Kidney epithelial cell (primary cell): ENCODE measurements at places on chromosomes 3 and 15.

DNA sequence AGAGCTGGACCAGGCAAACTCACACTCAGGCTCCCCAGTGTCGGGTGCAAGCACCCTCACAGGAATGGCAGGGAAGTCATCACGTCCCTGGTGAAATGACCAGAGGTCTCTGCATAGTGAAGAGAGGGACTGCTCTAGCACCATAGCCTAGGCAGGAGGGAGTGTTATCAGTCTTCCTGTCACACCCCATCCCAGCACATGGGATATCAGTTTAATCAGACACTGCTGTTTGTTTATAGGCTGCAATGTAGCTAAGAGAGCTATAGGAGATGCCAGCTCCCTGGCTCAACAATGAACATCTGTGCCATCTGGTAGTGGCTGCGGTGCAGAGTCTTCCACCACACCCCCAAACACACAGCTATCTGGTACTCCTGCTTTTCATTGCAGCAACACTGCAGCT, 776.6 kb downstream of the ZNF385D start:
- DNase-seq, result no peak

- no peak for DNase-seq
Observed at GRCh38 chr15:33236841-33237509, 42.5 kb upstream of the FMN1 start.

GRCh38 chr15:38819387-38819950, 254.9 kb upstream of the RASGRP1 start:
- no peak for DNase-seq

DNA sequence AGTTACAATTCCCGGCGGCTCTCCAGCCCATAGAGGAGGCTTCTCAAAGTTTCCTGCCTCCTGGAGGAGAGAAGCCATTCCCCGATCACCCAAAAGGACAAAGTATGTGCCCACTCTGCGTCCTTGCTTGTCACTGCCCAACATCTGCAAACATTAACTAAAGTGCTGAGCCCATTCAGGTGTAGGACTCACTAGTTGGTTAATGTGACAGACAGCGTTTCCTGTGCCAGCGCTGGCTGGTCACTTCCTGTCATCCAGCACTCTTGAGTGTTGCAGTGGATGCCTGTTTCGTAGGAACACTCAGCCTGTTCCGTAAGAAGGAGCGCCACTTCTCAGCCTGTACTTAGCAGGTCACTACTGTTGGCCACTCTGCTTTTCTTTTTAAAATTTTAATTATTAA, 100.3 kb downstream of the APBA2 start:
- no peak for DNase-seq

DNA sequence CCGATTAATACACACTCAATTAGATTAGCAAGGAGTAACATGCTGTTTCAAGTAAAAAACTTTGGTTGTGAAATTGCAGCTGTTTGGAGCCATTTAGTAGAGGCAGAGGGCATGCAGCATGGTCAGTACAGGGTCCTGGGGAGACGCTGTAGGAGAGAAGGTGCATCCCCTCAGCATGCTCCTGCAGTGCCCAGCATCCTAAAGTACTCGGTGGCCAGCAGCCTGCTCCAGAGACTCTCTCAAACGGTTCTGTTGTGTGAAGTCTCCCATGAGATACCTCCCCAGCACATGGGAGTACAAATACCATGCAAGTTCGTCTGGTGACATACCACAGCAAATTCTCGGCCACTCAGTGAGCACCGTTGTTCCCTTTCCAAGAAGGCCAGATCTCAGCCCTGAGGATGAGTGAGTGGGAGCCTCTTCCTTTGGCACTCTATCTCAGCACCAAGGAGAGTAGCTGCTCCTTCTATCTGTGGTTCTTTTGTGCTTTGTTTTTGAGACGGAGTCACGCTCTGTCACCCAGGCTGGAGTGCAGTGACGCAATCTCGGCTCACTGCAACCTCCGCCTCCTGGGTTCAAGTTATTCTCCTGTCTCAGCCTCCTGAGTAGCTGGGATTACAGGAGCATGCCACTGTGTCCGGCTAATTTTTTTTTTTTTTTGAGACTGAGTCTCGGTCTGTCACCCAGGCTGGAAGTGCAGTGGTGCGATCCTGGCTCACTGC, 72.7 kb downstream of the TJP1 start:
- no peak for DNase-seq

- no peak for DNase-seq
Observed at GRCh38 chr3:109050591-109051167, 67.3 kb downstream of the MORC1 start.

GRCh38 chr3:184795522-184796190, 16.3 kb upstream of the VPS8 start:
- no peak for DNase-seq

- no peak for DNase-seq
Observed at GRCh38 chr15:80803580-80804525, 24.7 kb downstream of the CEMIP start.

GRCh38 chr15:31607656-31608055, 281.0 kb downstream of the KLF13 start:
- DNase-seq, result no peak

DNA sequence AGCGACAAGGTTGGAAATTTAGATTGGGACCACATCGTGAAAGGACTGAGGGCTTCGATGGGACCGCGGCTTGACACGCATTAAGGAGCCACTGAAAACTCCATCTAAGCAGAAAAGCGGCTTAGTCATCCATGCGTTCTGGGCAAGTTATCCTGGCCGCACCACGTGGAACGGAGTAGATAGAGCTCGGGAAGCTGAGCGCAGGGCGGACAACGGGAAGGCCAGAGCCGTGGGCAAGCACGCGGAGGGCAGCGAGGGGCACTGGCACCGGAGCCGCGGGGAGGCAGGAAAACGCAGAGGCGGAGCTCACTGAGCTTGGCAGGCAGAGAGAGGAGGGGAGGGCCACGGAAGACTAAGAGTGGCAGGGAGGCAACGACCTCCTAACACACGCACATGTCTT, 61.3 kb upstream of the VGLL4 start:
- DNase-seq, result no peak

DNA sequence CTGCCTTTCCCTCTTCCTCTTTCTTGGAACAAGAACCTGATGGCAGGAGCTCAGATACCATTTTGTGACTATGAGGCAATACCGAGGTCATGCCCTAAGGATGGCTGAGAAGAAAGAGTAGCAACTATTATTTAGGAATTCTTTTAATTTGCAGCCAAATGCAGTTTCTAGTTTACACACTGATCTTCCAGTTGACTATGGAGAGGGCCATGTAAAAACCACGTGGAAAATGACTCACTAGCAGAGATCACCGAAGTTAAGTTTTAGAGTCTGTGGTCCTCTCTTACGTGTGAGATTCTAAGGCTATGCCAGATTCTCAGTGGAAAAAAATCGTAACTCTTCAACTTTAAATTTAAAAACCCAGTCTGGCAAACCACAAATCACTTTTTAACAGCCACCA, 7.8 kb downstream of the BNC1 start:
- no peak for DNase-seq

DNA sequence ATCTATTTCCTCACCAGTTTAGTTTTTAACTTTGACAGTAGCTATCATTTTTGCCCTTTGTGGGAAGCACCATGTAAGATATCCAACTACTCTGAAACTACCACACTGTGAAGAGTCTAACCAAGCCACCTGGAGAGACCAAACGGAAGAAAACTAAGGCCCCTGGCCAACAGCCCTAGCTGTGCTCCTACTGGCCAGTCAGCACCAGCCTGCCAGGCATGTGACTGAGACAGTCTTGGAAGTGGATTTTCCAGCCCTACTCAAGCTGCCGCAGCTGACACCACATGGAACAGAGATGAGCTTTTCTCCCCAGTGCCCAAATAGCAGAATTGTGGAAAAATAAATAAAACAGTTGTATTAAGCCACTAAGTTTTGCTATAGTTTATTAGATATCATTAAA, 2.9 kb upstream of the TBC1D5 start:
- DNase-seq, result no peak

DNA sequence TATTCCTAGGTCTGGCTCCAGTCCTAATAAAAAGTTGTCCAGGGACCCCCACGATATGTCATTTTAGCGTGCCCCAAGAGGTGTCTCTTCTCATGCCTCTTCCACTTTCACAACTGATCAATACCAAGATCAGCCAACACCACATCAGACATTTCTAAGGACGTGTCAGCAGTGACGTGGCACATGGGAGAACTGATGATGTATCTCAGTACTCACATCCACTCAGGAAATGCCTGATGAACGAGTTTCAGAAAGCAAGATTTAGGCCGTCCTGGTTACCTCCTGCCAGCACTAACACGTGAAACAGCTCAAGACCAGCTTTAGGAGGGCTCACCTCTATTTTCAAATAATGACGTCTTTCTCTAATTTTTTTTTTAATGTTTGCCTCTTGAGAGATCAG, 19.6 kb downstream of the VGLL4 start:
- DNase-seq, result no peak

- no peak for DNase-seq
Observed at GRCh38 chr3:118863731-118864322, 170.8 kb downstream of the IGSF11 start.

- DNase-seq, result no peak
Observed at GRCh38 chr15:90557186-90558084, 27.7 kb downstream of the CRTC3 start.

DNA sequence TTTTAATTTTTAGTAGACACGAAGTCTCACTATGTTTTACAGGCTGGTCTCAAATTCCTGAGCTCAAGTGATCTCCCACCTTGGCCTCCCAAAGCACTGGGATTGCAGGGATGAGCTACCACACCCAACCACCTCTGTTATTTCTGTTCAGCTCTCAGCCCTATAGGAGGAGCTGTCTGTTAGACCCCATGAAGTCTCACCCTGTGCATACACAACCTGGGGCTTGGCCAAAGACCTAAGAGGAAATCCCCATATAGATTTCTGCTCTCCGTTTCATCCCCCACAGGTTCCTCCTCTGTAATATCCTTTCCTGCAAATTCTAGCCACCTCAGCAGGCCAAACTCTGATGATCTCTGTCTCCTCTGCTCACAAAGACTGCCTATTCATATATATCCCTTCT, 56.6 kb upstream of the CTDSPL2 start:
- DNase-seq, result no peak

GRCh38 chr3:189331002-189331418, 159.2 kb downstream of the TPRG1 start:
- no peak for DNase-seq

DNA sequence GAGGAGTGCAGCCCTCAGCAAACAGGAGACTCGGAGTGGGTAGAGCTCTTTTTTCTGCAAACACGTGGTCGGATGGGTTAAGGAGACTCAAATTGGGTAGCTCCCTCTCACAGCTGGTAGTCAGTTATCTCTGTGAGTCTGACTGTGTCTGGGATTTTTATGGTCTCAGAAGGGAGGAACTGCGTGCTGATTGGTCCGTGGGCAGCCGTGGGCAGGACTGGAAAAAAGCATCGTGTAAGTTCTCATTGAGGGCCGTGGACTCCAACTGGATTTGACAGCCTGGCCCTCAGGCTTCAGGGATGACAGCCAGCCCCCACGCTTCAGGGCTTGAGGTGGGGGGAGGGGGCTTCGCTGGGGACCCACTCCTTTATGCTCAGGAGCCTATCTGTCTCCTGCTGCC, 463.9 kb downstream of the EPHA3 start:
- no peak for DNase-seq

DNA sequence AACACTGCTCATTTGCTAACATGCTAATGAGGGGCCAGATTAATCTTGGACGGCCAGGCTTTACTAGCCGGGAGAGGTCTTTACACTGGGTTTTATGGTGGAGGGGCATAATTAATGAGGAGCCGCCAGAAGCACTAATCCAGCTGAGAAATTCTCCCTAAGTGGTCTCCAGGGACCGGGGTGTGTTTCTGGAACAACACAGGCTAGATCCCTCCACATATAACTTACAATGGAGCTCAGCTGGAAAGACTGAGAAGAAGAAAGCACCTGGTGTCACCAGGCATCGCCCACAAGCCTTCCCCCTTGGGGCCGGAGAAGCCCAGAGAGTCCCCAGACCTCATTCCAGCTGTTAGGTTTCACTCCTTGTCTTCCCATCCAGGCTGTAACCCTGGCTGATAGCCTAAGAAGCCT, 127.5 kb downstream of the MEGF11 start:
- DNase-seq, result no peak

DNA sequence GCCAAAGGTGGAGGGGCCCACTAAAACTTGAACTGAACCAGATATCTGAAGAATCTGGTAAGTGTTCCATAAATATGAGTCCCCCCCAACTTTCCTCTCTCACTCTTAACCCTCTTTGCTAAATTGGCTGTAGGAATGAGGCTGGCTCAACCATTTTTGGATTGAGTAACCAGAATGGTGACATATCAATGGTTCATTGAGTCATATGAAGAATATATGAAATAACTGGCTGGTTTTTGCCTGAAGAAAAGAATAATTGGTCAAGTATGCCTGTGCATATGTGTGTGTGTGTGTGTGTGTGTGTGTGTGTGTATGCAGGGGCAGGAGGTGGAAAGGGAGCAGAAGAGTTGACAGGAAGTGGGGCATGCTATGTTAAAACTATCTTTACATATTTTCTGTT, 472.9 kb upstream of the THBS1 start:
- DNase-seq, result no peak

DNA sequence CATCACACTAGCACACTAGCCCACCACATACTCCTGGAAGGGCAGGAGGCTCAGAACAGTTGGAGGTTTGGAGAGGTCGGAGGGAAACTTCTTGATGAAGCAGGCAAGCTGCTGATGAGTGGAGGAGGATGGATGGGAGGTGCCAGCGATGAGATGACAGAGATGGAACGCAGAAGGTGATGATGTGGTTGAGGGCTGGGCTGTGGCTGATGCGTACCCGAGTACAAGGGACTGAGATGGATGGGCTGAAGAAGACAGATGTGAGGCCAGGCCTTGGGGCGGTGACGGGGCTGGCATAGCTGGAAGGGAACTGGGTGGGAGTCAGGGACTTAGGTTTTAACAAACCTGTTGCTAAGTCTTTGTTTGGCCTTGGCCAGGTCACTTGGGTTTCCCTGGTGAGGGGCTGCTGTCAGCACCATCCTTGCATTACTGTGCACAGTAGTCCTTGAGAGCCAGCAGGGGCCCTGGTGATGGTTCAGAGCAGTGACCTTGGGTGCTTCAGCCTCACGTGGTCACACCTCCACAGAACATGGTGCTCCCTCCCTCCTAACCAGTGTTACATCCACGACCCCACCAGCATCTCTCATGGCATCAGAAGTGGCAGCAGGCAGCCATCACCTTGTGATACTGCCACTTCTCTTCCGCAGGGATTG, 164.5 kb downstream of the SLCO3A1 start:
- no peak for DNase-seq

- DNase-seq, result no peak
Observed at GRCh38 chr15:69784798-69785566, 312.7 kb downstream of the TLE3 start.

DNA sequence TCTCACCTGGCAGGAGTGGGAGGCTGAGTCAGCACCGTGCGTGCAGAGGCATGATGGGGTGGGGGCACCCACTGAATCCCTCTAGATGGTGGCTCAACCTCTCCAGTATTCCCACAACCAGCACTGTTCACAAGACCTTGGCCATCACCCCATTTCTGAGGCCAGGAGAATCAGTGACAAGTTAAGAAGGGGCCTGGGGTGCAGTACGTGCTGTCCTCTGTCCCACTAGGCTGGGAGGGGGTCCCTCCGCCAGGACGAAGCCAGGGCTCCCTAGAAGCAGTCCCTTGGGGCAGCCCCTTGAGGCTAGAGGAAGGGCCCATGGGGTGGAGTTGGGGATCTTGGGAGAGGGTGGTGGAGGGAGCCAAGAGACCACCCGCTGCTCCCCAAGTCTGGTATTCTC, 4.8 kb downstream of the MYL3 start:
- no peak for DNase-seq

GRCh38 chr3:29072611-29073010, 208.3 kb upstream of the RBMS3 start:
- no peak for DNase-seq

GRCh38 chr3:148882288-148882687, 17.2 kb downstream of the CPA3 start:
- DNase-seq, result no peak
